ENCODE measurements at places on chromosomes 3 and 15.
A peak's percentile ranks its signal among the peaks of the same experiment; 100 is the strongest.

- DNase-seq: peak; percentile 76
These were observed 25.9 kb downstream of the CCDC32 start for GRCh38 chr15:40538976-40539375.

GRCh38 chr3:140832883-140833282 lies 108.8 kb upstream of the SLC25A36 start:
- DNase-seq: no peak

- DNase-seq: peak; percentile 93
These were observed 5.6 kb upstream of the FEM1B start for GRCh38 chr15:68271854-68272471.

GRCh38 chr3:195467641-195468390 lies 25.0 kb upstream of the ACAP2 start:
- no peak for DNase-seq

- no peak for DNase-seq
These were observed 489.0 kb upstream of the CDIN1 start for GRCh38 chr15:36090286-36090946.

Data from posterior cingulate gyrus (tissue), 11 donors.